Glutamatergic neuron (in vitro differentiated cells): ENCODE measurements at places on chromosomes 12 and 14. TPM values are rescaled to one million over a fixed set of nuclear protein-coding genes. Genes with fewer than 3 reads are reported as not detected.

- DNase-seq: no peak
Observed at GRCh38 chr12:89858718-89859117, 150.1 kb upstream of the ATP2B1 start.

DNA sequence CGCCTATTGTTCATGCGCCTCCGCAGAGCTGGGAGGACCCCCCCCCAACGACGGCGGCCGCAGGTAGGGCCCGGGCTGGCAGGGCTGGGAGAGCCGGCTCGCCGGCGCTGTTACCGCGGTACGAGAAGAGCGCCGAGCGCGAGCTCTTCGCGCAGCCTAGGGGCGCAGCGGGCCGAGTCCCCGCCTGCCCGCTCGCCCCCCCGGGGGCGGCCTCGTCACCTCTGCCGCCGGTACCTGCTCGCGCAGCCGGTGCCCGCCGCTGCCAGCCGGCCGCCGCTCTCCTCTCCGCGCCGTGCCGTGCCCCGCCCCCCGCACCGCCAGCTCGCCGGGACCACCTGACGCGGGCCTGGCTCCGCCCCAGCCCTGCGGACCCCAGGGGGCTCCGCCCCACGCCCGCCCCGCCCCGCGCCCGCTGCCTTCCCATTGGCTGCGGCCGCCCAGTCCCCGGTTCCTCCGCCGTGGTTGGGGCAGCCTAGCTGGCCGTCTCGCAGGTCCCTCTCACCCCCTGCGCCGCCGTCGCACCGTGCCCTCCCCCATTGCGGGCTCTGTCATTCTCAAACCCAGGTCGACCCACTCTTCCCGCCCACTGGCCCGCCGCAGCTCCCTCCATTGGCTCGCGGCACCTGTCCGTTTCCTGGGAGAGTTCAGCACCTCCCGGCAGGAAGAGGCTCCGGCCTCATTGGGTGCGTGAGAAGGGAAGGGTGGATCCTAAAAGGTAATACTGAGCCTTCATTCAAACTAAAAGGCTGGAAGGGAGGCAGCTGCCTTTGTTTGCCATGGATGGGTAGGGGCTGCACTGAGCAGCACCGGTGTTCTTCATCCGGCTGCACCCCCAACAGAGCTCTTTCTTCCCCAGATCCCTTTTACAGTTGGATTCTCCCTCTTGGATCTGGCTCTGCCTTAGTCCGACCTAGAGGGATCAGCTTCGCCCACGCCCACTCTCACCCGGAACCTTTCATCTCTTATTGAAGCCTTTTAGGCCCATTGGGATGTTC lies at the start of gene MAP3K9:
Gene MAP3K9 (minus strand): TSS at position 289 of the 995 bp plus-strand sequence. CDS start 342 bp downstream, outside the sequence.
- DNase-seq: peak; percentile 96

DNA sequence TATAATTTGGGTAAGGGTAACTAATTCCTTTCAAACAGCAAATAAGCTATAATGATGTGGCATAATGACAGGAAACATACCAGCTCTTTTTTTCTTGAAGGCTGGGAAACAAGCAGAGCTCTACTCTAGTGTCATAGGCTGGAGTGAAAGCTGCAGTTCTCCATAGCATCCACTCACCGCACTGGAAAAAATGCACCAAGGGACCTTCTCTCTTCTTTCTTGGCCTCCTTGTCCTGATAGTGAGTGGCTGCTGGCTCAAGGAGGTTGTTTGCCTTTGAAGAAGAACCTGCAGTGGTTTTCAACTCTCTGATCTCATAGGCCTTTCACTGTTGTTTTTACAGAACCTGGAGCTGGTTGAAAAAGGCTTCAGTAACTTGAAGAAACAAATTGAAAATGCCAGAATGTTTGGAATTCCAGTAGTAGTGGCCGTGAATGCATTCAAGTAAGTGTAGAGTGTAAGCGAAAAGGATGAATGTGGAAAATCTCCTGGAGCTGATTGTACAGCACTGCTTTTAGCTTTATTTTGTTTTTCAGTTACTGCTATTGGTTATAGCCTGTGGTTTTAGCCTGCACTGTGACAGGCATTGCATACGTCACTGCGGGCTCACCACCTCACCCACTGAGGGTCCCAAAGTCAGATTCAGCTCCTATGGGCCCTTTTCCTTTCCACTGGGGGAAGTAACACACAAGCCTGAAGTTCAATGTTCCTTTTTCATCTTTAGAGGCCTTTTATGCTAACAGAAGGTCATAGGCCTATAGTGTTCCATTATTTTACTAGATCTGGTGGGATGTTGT lies 17.2 kb upstream of the AKAP5 start:
- no peak for DNase-seq

- DNase-seq: no peak
Observed at GRCh38 chr14:69652942-69653684, 41.7 kb downstream of the SUSD6 start.

DNA sequence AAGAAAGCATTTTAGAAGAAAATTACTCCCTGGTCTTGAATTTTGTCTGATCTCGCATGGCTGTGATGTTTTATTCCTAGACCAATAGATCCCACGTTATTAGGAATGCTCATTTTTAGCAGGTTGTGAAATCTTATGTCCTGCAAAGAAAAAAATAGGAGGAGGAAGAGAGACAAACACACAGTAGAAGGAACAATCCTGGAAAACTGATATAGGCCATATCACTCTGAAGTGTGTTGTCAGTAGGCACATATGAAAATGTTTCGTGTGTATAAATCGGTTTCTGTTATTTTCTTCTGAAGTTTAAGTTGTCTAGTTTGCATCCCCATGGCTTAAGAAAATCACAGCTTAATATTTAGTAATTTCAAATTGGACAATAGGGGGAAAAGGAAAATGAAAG lies 12.4 kb downstream of the SLCO1B3 start:
- no peak for DNase-seq

GRCh38 chr12:3928538-3929184 lies 55.5 kb upstream of the PARP11 start:
- DNase-seq: no peak

The ANKS1B gene
- 11.3 TPM for total RNA-seq

The FAM186B gene
- total RNA-seq: not detected

The RAPGEF3 gene
- total RNA-seq: 0.81 TPM
